ENCODE measurements at places on chromosomes 3 and 15. TPM values are rescaled to one million over a fixed set of nuclear protein-coding genes. Genes with fewer than 3 reads are reported as not detected.

MITF gene
- total RNA-seq: 5.3 TPM

HRG gene
- total RNA-seq: not detected

GP5 gene
- not detected for total RNA-seq

TGM5 gene
- 0.92 TPM for total RNA-seq

MAP1A gene
- total RNA-seq: 0.51 TPM

CELSR3 gene
- 0.60 TPM for total RNA-seq

ARL14 gene
- total RNA-seq: 1.1 TPM

DYNLT2B gene
- total RNA-seq: 25.3 TPM

CTXN2 gene
- not detected for total RNA-seq

FGF12 gene
- total RNA-seq: 0.14 TPM

RAB27A gene
- total RNA-seq: 2.7 TPM

P2RY13 gene
- total RNA-seq: not detected

HMG20A gene
- total RNA-seq: 27.7 TPM

KNG1 gene
- not detected for total RNA-seq

CADM2 gene
- 0.14 TPM for total RNA-seq

LSAMP gene
- total RNA-seq: 0.14 TPM

ALS2CL gene
- total RNA-seq: 57.3 TPM

FHIT gene
- total RNA-seq: 3.7 TPM

ECE2 gene
- not detected for total RNA-seq

PATL2 gene
- total RNA-seq: not detected

PPP2R3A gene
- total RNA-seq: 6.8 TPM

GPR176 gene
- 3.6 TPM for total RNA-seq

SNX33 gene
- 17.5 TPM for total RNA-seq

GOLGA6B gene
- total RNA-seq: not detected

GXYLT2 gene
- 10.7 TPM for total RNA-seq

CIDEC gene
- total RNA-seq: not detected

RPL39L gene
- 46.6 TPM for total RNA-seq

TFG gene
- 95.8 TPM for total RNA-seq

HERC2 gene
- 30.8 TPM for total RNA-seq

CNTN3 gene
- 0.56 TPM for total RNA-seq

MAGEF1 gene
- total RNA-seq: 29.7 TPM

LDHAL6B gene
- total RNA-seq: not detected

HESX1 gene
- not detected for total RNA-seq

SCN11A gene
- not detected for total RNA-seq

PAQR9 gene
- total RNA-seq: not detected

LINGO1 gene
- not detected for total RNA-seq

SPSB4 gene
- total RNA-seq: not detected

FSIP1 gene
- 0.42 TPM for total RNA-seq

CD80 gene
- not detected for total RNA-seq

ARID3B gene
- 8.3 TPM for total RNA-seq

TMEM158 gene
- 8.8 TPM for total RNA-seq

CHRFAM7A gene
- 1.1 TPM for total RNA-seq

CLSTN2 gene
- total RNA-seq: under 0.01 TPM

RLBP1 gene
- not detected for total RNA-seq

SKOR1 gene
- total RNA-seq: 0.19 TPM

SMAD3 gene
- total RNA-seq: 51.4 TPM

SETMAR gene
- total RNA-seq: 11.0 TPM

Data from airway epithelial cell (primary cell).